ENCODE measurements at places on chromosomes 11 and 22.

DNA sequence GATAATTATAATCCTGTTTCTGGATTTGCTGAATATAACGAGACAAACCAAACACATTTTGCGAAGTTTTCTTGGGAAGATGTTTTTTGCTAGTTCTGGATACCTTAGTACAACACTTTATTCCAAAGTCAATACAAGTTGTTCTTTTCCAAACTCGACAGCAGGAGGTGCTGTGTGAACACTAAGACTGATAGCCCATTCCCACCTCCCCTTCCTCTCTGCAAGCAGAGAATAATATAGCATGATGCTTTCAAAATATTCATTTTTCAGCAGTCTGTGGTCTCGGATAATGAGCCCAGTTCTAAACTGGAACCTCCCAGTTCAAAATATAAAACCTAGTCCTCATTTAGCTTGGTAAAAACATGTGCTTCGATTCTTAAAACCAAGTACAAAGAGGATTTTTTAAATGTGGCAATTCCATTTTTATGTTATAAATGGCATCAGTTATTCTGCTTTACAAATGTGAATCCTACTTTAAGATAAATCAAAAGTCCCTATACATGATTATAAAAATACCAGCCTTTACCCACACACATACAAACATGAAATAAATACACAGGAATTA lies 129.1 kb downstream of the DCDC1 start:
- DNase-seq: no peak

DNA sequence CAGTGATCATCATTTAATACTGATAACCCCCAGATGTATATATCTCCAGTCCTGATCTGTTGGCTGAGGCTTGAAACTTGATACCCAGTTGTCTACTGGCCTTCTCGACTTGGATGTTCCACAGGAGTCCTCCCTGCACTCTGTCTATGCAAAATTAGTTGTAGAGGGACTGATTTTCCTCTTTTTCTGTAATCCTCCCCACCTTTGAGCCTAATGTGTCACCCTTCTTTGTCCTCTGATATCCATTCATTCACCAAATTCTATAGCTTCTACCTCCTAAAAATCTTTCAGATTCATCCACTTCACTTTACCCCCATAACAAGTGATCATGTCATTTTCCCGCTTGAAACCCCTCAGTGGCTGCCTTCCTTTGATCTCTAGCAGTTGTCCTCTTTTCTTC lies 16.4 kb downstream of the COA4 start:
- no peak for DNase-seq

DNA sequence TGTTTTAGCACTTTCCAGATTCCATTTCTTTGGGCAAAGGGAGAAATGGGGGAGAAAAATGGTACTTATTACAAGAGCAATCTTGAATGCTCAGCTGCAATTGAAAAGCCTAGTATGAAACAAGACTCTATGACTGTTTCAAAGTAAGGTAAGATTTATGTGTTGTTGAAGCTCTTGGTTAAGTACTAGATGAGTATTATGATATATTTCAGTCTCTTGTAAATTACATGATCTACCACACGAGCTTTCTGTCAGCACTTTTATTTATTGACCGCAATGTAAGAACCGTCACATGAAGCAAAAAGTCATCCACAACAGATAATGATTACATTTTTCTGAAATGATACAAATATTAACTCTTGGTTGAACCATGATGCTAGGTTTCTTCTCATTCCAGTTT lies 906.7 kb upstream of the CHORDC1 start:
- DNase-seq: no peak

GRCh38 chr22:46579751-46580449 lies 40.3 kb upstream of the GRAMD4 start:
- no peak for DNase-seq

- DNase-seq: no peak
Observed at GRCh38 chr11:67613313-67613959, 6.7 kb downstream of the NDUFV1 start.

- DNase-seq: no peak
Observed at GRCh38 chr11:16604794-16605388, 133.6 kb upstream of the C11orf58 start.

GRCh38 chr22:25777411-25777810 lies 35.4 kb downstream of the MYO18B start:
- DNase-seq: no peak

- no peak for DNase-seq
Observed at GRCh38 chr22:37070334-37070733, 18.8 kb downstream of the KCTD17 start.

- DNase-seq: no peak
Observed at GRCh38 chr11:64856382-64857227, 12.2 kb upstream of the CDC42BPG start.

DNA sequence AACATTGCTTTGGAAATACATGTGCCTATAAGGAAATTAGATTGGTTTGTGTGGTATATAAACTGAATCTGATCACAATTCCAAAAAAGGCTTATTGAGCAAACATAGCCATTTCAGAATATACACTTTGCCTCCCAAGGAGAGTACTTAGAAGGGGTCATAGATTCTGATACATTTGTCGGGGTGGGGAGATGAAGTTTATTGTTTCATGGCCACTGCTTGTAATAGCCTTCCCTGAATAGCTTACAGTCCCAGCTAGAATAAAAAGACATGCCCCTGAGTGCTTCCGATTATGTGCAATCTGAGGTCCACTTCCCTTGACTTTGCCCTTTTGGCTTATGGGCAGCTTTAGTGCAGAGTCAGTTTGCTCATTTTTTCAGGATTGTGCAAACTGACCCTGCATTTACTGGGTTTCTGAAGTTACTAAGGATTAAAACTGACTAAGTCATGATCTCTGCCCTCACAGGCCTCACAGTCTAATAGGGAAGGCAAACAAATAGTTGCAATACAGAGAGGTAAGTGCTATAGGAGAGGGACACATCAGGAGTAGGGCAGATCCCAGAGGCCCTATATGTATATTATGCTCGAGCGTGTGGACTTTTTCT lies 184.2 kb downstream of the BLID start:
- DNase-seq: no peak

DNA sequence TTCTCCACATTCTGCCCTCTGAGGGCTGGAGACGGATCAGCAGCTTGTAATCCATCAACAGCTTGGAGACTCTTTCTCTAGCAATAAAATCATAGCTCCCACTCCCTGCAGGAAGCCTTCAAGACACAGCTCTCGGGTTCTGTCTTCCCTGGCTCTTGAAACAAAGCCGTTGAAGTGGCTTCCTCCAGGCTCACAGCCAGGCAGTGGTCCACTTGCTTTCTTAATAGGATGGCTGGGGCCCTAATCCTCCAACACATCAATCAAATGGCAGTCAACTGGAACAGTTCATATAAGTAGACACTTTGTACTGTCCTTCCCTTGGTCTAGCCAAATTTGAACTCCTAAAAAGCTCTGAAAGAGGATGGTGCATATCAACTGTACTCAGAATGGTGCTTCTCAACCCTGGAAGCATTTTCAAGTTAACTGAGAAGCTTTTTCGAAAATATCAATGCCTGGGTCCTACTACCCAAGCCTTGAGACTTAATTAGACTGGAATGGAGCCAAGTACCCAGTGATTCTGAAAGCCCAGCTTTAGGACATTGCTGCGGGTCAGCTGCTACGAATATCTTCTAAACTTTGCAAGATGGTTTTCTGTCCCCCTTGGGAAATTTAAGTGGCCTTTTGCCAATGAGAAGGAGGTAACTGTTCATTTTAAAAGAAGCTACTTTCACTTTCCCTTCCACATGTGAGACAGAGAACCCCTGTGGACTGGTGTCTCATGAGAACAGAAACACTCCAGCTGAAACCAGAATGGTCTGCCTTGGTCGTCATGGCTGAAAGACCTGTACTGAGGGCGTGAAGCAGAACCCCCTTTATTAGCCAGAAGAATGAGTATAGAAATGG lies 74.7 kb downstream of the SC5D start:
- DNase-seq: peak; percentile 62

- no peak for DNase-seq
Observed at GRCh38 chr11:106399076-106399511, 321.6 kb downstream of the AASDHPPT start.

GRCh38 chr11:70467201-70468085 lies 69.1 kb downstream of the CTTN start:
- no peak for DNase-seq

DNA sequence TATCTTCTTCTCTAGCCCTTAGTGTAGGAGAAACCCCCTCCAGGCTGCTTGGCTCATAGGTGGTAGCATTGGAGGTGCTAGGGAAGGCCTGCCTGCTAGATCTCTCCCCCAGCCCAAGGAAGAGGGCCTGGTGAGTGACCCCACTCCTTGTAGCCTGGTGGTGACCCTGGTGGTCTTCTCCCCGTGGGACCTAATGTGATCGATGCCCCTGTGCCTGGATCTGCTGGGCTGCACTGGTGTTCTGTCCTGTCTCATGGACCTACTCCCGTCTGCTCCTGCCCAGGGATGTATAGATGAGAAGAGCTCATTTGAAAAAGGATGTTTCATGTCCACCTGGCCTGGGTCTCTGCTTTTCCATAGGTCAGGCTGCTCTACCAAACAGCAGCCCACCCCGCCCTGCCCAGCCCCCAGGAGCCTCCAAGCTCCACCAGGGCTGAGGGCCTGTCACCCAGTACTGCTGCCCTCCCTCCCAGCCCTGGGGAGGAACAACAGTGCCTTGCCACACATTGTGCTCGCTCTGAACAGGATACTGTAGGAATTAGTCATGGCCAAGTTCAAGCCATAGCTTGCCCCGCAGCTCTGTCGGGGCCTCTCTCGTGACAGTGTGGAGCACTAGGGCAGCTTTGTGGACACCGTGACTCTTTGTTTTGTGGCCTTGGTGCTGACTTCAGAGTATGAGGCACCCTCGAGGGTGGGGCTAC lies 19.7 kb downstream of the SLC37A2 start:
- DNase-seq: no peak

DNA sequence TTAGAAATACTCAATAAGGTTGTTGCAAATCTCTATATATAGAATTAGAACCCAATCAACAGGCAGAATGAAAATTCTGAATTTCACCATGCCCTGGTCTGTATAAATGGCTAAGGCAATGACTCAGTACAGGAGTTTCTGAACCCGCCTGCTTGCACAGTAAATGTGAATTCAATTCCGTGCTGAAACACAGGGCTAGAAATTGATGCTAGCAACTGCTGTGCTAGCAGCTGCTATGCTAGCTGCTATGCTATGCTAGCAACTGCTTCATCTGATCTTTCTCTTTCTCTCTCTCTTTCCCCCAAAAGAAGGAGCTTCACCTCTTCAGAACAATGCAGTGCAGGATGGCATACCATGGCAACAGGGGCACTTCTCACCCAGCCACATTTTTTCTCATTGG lies 9.7 kb upstream of the OR52J3 start:
- DNase-seq: no peak

GRCh38 chr11:506238-506994 lies 626 bp downstream of the RNH1 start:
- DNase-seq: peak; percentile 97

DNA sequence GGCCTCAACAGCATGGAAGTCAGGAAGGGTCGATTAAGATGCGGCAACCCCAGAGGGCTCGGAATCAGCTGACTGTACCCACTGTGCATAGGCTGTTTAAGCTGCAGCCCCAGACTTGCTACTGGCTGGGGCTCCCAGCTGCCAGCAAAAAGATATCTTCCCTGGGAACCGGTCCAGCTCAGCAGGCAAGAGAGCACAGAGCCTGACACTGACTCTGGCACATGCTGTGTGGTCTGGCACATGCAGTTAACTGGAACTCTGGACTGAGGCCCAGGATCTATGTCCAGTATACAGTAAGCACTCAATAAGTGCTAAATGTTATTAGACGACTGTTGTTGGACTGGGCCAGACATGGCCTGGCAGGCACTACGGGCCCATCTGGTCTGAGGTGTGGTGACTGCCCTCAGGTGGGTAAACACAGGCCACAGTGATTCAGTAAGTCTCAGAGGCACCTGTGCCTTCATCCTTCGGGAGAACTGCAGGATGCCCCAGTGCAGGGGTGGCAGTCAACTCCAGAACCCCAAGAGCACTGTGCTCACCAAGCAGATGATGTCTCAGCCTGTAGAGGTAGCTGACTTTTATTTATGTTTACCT lies 87.6 kb downstream of the LARGE1 start:
- no peak for DNase-seq

DNA sequence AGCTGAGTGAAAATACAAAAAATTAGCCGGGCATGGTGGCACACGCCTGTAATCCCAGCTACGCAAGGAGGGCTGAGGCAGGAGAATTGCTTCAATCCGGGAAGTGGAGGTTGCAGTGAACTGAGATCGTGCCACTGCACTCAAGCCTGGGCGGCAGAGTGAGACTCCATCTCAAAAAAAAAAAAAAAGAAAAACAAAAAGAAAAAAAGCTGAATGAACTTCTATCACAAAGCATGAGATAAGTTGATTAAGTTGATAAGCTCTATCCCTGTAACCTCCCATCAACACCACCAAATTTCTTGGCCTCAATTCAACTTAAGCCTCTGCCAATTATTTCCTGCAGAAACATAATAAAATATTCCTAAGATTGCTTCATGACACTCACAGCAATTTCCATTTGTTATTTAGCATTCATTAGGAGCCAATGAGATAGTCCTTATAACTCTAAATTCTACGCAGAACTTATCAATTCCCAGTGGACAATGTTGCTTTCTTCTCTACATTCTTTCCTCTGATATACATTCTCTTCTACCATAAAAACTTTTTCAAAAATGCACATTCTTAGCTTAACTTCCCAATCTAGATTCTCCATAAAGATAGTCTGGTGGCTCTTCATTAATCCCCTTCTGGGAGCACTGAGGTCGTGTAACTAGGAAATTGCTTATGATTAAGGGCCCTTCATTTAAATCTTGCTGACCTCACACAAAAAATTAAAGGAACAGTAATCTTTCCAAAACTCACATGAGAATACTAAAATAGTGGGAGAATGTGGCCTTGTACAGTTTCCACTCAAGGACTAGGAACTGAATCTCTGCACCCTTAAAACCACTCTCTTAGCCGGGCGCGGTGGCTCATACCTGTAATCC lies 2.9 kb downstream of the AMBRA1 start:
- no peak for DNase-seq

DNA sequence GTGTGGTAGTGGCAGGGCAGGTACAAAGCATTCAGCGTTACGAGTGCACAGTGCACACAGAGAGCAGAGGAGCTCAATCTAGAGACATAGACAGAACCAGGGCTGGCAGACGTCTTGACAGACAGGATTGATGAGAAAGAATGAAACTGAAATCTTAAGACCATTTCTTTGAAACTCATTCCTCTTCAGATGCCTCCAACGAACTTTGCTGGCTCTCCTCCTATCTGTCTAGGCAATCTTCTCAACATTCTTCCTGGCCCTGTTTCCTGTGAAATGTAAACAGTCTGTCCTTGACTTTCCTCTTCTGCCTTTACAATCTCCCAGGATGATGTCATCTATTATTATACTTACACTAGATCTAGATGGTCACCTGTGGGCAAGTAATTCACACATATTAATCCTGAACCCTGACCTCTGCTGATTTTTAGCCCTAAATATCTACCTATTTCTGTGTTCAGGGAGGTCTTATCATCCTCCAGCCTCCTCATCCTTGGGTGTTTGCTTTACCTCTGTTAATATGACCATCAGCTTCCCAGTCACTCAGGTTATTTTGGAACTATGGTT lies 119.5 kb downstream of the ENTHD1 start:
- DNase-seq: peak; percentile 57
